Right ventricle myocardium superior (tissue), 1 donor: ENCODE measurements at places on chromosomes 3 and 15. TPM values are rescaled to one million over a fixed set of nuclear protein-coding genes. Genes with fewer than 3 reads are reported as not detected.

DNA sequence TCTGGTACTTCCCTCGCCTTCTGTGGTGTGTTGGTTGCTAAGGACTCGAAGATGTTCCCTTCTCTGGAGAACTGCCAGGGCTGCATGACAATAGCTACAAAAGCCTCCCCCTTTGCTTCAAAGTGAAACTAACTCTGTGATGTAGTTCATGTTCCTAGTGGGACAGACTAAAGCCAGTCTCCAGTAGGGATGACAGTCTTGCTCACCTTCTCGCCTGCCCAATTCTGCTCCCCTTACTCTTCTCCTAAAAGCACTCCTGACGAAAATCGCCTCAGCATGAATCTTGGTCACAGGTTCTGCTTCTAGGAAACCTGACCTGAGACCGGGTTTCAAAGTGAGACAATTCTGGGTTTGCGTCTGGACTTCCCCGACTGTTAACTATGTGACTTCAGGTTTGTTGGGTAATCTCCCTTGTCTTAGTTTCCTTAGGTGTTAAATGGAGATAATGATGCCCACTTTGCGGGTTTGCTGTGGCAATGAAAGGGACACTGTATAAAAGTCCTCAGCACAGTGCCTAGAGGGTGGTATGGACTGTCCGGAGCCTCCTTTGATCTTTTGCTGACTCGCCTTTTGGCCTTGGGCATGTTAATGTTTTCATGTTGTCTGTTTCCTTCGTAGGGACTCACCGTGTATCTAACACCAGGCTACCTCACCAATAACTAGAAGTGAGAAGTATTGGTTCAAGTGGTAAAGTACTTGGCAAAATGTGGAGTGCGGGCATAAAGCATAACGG lies 24.9 kb upstream of the THRB start:
- no peak for DNase-seq

GRCh38 chr15:74133694-74134386 lies 3.5 kb downstream of the ISLR2 start:
- DNase-seq = no peak

Gene SNRPN
- total RNA-seq = 417 TPM

Gene SOX14
- total RNA-seq = not detected

DNA sequence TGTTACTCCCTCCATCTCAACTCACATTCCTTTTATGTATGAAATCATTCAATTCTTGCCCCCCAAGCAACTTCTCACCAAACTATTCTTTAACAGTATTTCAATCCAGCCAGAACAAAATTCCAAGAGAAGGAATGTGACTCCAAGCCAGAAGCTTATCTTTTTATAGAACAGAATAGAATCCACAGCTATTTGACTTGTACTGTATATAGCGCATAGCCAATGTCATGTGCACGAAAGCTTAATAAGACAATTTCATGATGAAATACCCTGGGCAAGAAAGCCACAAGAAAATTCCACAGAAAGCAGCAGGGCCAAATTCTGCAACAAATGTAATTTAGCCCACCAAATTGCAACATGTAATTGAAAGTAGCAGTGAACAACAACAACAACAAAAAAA lies 127.6 kb upstream of the UBE2E2 start:
- DNase-seq = no peak

DNA sequence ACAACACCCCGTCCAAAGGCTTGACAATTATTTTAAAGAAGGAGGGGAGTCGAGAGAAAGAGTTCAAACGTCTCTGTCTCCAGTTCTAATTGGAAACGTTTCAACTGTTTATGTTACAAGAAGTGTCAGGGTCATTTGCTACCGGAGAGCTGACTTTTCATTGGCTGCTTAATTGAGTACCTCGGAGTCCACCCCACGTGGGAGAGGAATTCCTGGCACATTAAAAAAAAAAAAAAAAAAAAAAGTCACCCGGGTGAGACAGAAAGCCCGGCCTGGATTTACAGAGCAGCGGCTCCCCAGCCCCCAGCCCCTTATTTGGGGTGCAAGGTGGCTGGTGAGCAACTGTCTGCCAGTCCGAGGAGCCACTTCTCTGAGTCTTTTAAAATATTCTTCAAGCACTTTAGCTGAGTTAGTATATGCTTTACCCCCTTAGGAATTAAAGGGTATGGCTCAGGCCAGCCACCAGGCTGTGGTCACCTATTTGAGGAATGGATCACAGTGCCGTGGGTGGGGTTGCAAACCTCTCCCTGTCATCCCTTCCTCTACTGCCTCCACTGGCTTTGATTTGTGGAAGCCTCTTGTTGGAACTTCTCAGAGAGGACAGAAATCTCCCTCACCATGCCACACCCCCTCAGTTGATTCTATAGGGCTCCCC lies 3.9 kb upstream of the TLE3 start:
- no peak for DNase-seq

DNA sequence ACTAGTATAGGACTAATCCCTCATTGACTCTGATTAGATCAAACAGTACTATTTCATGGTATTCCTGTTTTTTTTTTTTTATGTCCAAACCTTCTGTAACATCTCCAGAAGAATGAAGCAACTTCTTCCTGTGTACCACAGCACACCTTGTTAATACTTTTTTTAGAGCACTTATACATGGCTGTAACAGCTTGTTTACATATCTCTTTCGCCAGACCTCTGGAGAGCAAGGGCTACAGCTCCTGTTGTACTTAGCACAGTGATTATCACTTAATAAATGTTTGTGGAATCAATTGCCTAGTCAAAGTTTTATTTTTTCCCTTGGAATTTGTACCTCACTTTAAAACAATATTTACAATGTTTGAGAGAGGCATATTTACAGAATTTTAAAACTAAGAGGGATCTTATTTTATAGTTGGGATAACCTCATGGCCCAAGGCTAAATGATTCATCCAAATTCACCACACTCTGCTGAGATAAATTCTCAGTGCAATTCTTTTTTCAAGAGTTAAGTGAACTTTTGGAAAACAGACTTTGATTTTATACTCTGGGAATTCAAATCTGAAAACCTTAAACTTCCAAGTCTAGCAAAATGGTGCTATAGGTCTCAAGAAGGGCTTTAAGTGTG lies 9.2 kb upstream of the GATM start:
- DNase-seq = no peak

DNA sequence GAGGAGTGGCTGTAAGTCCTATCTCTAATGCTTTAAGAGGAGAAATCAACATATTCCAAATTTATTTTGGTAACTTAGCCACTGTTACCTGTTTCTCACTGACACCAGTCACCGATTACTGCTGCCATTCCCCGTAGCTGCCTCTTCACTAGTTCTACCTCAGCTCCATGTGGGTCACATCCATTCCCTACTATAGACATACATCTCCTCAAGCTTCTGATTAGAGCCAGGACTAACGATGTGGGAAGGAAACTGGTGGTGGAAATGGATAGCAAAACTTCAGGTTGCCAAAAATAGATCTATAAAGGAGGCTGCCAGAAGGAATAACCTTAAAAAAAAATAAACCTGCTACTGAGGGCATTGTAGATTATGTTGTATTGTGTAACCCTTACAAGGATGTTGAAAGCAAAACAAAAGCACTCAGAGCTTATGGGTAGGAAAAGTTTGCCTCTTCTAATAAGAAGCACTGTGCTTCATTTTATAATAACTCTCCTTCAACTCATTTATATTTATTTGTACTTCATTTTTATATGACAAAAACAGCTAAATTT lies 56.0 kb downstream of the KAT2B start:
- no peak for DNase-seq

Gene CCR9
- not detected for total RNA-seq

- no peak for DNase-seq
Measured at GRCh38 chr15:26460165-26460564, 312.7 kb downstream of the GABRB3 start.

DNA sequence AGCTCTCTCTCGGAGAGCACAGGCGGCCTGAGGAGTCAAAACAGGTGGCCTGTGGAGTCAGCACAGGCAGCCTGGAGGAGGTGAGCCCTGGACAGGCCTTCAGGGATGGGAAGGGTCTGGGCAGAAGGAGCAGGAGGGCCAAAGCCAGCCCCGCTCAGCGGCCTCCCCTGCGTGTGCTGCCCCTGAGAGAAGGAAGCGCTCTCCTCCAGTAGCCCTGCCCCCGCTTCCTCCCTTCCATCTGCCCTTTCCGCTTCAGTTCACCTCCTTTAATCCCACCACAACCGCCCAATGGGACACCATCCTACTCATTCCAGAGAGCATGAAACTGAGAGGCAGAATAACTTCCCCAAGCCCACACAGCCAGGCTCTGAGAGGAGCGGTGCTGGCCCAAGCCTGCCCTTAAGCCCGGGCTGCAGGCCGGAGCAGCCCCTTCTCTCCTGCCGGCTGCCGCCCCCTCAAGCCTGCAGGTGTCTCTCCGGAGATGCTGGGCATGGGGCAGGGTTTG lies 3.2 kb upstream of the NR2E3 start:
- DNase-seq = no peak

DNA sequence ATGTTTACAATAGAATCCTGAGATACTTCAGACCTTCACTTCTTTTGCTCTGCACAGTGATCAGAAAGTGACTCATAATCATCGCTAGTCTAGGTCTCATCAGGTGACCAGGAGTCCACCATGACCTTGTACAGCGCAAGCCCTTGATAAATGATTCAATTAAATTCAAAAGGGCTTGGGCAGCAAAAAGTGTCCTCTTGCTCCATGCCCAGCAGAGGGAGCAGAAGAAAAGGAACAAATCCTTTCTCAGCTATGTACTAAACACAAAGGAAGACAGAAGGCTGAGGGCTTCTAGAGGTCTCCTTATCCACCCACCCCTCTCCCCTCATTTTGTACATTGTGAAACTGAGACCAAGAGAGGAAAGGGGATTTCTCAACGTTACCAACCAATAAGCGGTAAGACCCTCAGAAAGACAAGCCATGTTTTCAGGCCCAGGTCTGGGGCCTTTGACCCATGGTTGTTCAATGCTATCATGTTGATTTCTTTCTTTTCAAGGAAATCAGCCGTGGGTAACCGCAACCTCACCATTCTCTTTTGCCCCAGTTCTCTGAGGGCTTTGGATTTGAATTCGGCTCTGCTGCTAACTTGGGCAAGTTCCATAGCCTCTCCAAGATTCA lies 74.8 kb downstream of the AQP9 start:
- no peak for DNase-seq

GRCh38 chr15:39623529-39623931 lies 42.7 kb downstream of the THBS1 start:
- DNase-seq = no peak

- no peak for DNase-seq
Measured at GRCh38 chr3:133931084-133931483, 35.4 kb upstream of the RAB6B start.

DNA sequence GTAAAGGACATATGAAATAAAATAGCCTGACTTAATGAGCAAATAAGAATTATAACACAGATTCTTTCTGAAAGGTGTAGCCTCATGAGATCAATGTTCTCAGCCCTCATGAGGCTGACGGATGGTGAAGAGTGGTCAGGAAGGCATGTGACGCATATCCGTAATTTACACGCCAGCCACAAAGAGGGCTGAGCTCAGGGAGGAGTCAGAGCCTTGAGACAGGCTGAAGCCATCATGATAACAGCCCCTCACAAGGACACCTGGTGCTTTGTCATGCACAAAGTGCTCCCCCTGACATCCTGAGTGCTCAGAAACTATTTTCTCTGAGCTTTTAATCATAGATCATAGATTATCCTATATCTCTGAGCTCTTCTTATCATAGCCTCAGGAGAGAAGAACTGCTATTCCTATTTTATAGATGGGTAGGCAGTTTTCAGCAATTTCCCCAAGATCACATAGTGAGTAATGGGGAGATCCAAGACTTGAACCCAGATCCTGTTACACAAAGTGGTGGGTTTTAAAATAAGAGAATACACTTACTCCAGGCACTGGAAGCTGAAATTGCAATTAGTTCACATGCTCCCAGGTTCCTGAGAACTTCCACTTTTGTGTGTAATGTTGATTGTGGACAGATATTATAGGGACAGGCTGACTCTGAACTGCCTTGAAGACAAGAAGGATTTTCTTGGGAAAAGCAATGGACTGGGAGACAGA lies 267.1 kb downstream of the RPLP1 start:
- DNase-seq = no peak

DNA sequence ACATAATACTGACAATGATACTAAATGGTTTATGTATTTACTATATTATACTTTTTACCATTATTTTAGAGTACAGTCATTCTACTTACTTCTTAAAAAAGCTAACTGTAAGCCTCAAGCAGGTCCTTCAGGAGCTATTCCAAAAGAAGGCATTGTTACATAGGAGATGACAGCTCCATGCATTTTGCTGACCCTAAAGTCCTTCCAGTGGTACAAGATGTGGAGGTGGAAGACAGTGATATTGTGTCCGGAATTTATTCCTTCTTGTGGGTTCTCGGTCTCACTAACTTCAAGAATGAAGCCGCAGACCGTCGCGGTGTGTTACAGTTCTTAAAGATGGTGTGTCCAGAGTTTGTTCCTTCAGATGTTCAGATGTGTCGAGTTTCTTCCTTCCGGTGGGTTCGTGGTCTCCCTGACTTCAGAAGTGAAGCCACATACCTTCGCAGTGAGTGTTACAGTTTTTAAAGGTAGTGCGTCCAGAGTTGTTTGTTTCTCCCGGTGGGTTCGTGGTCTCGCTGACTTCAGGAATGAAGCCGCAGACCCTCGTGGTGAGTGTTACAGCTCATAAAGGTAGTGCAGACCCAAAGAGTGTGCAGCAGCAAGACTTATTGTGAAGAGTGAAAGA lies 20.9 kb downstream of the AVEN start:
- no peak for DNase-seq

DNA sequence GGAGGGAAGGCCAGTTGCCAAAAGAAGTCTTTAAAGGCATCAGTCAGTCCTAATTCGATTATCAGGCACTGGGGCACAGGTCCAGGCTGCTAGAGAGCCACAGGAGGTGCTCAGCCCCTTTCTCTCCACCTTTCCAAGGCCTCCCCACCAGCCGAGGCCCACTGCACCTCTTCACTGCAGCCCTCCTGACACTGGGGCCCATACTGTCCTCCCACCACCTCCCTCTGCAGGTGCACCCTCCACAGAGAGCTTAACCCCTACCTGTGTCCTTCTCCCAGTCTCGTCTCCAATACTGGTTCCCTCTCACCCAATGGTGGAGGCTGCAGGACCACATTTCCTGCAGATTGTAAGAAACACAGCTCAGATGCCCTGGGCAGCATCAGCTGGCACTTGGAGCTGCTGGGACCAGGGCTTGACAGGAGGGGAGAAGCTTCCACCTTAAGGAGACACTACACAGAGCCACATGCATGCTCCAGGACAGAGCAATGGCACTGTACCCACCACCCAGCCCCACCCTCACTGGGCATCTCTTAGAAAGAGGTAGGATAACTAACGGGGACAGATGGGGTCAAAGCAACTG lies 81.6 kb upstream of the PRR20G start:
- DNase-seq = no peak

Gene OR5K2
- total RNA-seq = not detected

GRCh38 chr3:173529062-173529711 lies 131.6 kb downstream of the NLGN1 start:
- no peak for DNase-seq

Gene CYP19A1
- 0.19 TPM for total RNA-seq

DNA sequence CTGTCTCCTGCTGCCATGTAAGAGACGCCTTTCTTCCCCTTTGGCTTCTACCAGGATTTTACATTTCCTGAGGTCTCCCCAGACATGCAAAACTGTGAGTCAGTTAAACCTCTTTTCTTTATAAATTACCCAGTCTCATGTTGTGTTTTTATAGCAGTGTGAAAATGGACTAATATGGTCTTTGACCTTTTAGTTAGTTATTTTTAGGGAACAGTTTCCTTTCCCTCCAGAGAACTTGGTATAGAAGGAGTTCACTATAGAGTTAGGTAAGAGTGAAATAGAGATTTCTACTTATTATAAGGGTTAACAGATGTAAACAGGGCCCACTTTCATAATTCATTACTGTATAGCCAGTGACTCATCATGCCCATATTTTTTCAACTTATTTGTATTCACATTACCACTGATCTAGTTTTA lies 170.9 kb downstream of the UNC13C start:
- DNase-seq = no peak

- DNase-seq = no peak
Measured at GRCh38 chr3:140246578-140246977, 311.6 kb downstream of the CLSTN2 start.
